Pancreas (tissue), 10 donors: ENCODE measurements at places on chromosomes 5 and 9.

GRCh38 chr5:120457839-120458507 is 6.1 kb upstream of the PRR16 start:
- DNase-seq = peak; percentile 87

GRCh38 chr5:71932655-71933338 is 174.5 kb upstream of the MAP1B start:
- peak; percentile 46 for DNase-seq

- peak; percentile 54 for DNase-seq
These were observed at the start of gene PPP1R26 for GRCh38 chr9:135479469-135480052. Gene PPP1R26 (plus strand): TSS chr9:135479782. CDS start chr9:135484511, 4,729 bp downstream.

- DNase-seq = no peak
These were observed 2.1 kb upstream of the GLIS3 start for GRCh38 chr9:4301971-4302427.

- DNase-seq = no peak
These were observed 61.6 kb downstream of the NSG2 start for GRCh38 chr5:174106997-174107655.

GRCh38 chr9:132662152-132662945 is 7.4 kb downstream of the DDX31 start:
- no peak for DNase-seq

GRCh38 chr9:105191508-105192121 is 52.8 kb upstream of the SLC44A1 start:
- DNase-seq = no peak

- no peak for DNase-seq
These were observed 65.7 kb upstream of the ASS1 start for GRCh38 chr9:130378875-130379648.

DNA sequence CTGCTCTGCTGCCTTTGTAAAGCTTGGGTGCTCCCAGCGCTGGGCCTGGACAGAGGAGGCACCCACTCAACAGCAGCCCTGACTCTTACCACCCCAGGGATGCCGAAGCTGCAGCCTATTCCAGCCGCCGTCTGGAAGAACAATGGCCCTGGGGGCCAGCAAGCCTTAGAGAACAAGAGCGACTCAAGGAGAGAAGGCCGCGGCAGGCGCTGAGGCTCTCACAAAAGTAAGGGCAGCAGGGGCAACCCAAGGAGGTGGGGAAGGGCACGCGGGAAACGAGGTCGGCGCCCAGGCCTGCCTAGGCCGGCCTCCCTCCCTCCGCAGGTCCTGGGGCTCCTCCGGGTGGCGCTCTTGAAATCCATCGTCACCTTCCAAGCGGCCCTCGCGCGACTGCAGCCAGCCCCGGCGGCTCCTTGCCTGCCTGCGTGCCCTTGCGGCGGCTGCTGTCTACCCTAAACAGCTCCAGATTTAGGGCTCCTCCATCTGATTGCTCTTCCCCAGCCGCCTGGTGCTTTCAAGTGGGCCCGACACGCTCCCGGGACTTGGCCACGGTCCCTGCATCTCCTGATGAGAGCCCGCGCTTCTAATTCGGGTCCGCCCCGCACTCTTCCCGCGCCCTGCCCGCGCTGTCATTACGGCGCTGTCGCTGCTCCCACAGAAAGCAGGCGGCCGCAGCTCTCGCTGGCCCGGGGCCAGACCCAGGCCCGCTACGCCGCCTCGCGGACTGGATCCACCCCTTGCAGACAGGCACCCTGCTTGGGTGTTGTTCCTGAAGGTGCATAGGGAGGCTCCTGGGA is 213.3 kb downstream of the SEMA6A start:
- peak; percentile 32 for DNase-seq

GRCh38 chr5:72117307-72117706 is 10.0 kb downstream of the MAP1B start:
- DNase-seq = no peak
